ENCODE measurements at places on chromosomes 3 and 15.

DNA sequence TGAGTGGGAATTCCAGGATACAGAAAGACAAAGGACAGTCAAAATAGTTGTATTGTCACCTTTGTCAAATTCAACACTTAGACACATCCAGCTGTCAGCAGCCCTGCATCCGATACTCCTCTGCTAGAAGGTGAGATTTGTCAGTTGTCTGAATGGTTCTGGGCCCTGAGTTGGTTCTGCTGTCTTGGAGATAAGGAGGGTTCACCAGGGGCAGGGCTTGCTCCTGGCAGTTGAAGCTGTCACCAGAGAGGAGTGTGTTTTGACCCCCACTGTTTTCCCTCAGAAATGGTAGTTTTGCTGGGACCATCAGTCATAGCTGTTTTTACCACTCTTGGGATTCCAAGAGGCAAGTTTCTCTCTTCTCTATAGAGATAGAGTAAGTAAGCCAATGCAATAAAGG, 3.2 kb upstream of the KY start:
- DNase-seq = no peak

GRCh38 chr15:58298879-58299850, 132.6 kb upstream of the LIPC start:
- DNase-seq = peak; percentile 85

GRCh38 chr3:155076888-155077287, 3.2 kb upstream of the MME start:
- DNase-seq = no peak

- no peak for DNase-seq
Measured at GRCh38 chr3:30577788-30578187, 28.6 kb upstream of the TGFBR2 start.

DNA sequence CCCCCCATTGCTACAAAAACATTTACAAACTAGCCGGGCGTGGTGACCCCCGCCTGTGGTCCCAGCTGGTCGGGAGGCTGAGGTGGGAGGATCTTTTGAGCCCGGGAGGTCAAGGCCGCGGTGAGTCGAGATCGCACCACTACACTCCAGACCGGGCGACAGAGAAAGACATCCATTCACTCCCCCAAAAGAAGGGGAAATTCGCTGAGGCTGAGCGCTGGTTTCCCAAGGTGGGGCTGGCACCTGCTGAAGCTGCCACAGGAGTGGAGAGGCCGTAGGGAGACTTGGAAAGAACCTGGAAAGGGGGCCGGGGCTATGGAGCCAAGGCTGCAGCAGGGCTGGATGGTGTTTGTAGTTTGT, 732 bp upstream of the CRTC3 start:
- no peak for DNase-seq

DNA sequence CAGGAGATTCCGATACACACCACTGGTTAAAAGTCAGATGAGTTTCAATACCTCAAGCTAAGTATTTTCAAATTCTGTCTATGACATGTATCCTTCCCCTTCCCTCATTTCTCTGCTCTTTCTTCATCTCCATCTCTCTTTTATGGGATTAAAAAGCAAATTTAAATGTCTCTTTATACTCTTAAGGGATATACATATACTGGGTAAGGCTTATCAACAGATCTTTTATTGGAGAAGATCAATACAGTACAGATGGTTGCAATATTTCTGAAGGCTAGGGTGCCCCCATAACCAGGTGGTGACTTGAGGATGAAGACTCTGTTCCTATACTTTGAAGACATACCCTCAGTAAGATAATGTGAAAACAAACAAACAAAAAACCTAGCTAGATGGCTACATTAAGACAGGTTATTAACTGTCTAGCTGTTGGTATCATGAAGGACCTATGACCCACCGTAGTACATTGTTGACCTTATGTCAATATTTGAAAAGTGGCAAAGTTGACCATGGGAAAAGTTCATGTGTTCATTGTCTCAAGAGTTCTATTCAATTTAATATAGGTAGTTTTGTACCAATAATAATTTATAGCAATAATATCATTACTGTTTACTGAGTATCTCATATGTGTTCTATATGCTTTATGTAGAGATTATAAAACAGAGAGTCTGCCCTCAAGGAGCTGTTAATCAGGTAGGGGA, 319.8 kb downstream of the LPP start:
- no peak for DNase-seq

GRCh38 chr15:67685008-67685599, 140.2 kb upstream of the SKOR1 start:
- DNase-seq = peak; percentile 31

DNA sequence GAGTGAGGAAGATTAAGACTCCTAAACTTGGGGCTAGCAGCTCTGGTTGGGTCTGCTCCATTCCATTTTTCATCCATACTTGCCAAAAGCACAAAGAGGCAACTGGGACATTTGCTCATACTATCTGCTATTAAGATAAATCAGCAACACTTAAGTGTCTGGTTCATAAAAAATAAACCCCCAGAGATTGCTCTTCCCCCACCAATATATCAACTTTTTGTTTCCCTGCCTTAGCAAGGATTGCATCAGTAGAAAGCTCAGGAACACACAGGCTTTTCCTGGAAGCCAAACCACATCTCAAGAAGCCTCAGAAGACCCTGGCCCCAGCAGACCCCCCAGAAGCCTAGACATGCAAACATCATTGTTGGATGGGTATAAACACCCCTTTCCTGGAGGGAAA, 232.4 kb upstream of the WNT5A start:
- no peak for DNase-seq
